Colonic mucosa (tissue), 4 donors: ENCODE measurements at places on chromosomes 11 and 22. TPM values are rescaled to one million over a fixed set of nuclear protein-coding genes. Genes with fewer than 3 reads are reported as not detected.

TSGA10IP gene
- not detected for total RNA-seq

OR5M8 gene
- not detected for total RNA-seq

ALX4 gene
- not detected for total RNA-seq

TTC36 gene
- total RNA-seq = 0.66 TPM

ARHGEF17 gene
- total RNA-seq = 13.4 TPM

CDCA5 gene
- total RNA-seq = 9.7 TPM

UPK2 gene
- not detected for total RNA-seq

APOBEC3B gene
- 18.9 TPM for total RNA-seq

SCUBE1 gene
- total RNA-seq = 1.7 TPM

OR8H2 gene
- total RNA-seq = not detected

PGA5 gene
- not detected for total RNA-seq

KRTAP5-1 gene
- not detected for total RNA-seq

MYO7A gene
- total RNA-seq = 4.1 TPM

UCP3 gene
- total RNA-seq = 0.66 TPM

VWA5A gene
- total RNA-seq = 62.5 TPM

OR51E2 gene
- 0.30 TPM for total RNA-seq

NELL1 gene
- 0.19 TPM for total RNA-seq

MAJIN gene
- not detected for total RNA-seq

PARVG gene
- total RNA-seq = 4.1 TPM

SCGB1D2 gene
- total RNA-seq = not detected

TNNI2 gene
- total RNA-seq = 0.94 TPM

CRYBB3 gene
- 0.48 TPM for total RNA-seq

SHANK3 gene
- total RNA-seq = 4.3 TPM

AMPD3 gene
- total RNA-seq = 7.9 TPM
